ENCODE measurements at places on chromosomes 13 and 19.

DNA sequence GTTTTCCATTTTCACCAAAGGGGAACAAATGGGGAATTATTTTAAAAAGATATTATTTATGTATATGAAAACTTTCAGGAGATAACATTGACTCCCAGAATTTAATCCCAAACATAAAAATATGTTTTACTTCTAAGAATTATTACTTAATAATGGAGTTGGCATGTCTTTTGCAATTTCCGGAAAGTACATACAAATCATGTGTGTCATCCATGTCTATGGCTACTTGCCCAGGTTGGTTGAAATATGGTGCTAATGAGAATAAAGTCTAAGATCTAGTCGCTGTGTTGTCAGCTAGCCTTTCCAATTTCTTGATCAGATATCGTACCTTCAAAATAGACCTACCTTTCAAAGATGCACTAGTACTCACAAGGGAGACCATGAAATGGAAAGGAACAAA lies 1003.2 kb upstream of the PCDH20 start:
- no peak for DNase-seq

- DNase-seq: no peak
These were observed 127.4 kb downstream of the MAB21L1 start for GRCh38 chr13:35349052-35349451.

GRCh38 chr13:44044547-44045179 lies 165.0 kb downstream of the LACC1 start:
- no peak for DNase-seq

- no peak for DNase-seq
These were observed 6.4 kb downstream of the PGLS start for GRCh38 chr19:17517898-17518297.

DNA sequence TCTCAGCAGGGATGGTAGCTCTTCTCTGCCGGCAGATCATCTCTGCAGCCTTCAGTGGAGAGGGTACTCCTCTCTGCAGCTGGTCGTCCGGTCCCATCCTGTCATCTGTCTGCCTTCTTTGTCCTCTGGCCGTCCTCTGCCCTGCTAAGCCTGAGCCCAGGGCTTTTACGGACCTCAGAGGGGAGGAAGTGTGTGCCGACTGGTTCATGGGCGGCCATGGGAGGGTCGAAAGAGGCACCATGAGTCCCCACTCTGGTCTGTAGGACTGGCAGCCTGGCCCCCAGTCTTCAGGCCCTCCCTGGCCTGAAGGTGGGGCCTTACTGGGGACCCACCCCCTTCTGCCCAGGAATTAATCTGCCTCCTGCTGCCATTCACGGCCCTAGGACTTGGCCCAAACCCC lies 4.0 kb downstream of the ZNF554 start:
- no peak for DNase-seq

- no peak for DNase-seq
These were observed 71.8 kb downstream of the CBY2 start for GRCh38 chr13:45773944-45774343.

DNA sequence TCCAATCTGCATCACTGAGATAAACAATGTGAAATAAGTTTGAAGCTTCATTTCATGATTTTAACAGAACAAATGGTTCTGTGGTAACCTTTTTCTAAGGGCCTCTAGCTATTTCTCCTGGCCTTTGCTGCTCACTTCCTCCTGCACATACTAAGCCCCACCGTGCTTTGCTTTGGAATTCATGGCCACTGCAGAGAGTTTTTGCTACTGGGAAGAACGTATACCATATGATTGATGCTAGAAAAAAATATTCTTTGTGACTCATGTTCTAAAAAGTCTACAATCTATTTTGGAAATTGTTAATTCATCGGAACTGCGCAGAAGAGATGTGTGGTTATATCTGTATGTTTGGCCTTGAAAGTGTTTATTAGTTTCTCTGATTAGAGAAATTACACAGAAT lies 747.3 kb downstream of the PCDH9 start:
- DNase-seq: no peak

DNA sequence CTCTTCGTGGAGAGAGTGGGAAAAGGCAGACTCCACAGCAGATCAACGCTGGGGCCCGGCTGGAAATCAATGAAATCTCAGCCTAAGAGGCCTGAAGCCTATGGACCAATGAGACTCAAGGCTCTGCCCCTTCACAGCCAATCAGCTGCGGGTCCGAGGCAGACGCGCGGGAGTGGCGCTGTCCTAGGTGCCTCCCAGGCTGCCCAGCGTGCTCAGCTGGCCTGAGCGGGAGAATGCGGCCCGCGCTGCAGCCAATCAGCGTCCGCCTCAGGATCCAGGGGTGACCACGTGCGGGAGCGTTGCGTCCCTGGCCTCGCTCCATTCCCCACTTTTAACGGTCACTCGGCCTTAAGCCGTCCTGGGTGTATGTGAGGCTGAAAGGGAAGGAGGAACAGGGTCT lies at the start of gene ZBTB32:
ZBTB32 (plus strand) TSS at position 341 of the 400 bp plus-strand sequence. CDS start 10,069 bp downstream, outside the sequence.
- peak; percentile 30 for DNase-seq

Data from fibroblast of gingiva (primary cell).